ENCODE measurements at places on chromosomes 7 and 10.
A peak's percentile ranks its signal among the peaks of the same experiment; 100 is the strongest.

- no peak for DNase-seq
These were observed 176.2 kb downstream of the GALNT17 start for GRCh38 chr7:71308096-71308495.

GRCh38 chr10:103168438-103168837 is 24.6 kb downstream of the NT5C2 start:
- no peak for DNase-seq

DNA sequence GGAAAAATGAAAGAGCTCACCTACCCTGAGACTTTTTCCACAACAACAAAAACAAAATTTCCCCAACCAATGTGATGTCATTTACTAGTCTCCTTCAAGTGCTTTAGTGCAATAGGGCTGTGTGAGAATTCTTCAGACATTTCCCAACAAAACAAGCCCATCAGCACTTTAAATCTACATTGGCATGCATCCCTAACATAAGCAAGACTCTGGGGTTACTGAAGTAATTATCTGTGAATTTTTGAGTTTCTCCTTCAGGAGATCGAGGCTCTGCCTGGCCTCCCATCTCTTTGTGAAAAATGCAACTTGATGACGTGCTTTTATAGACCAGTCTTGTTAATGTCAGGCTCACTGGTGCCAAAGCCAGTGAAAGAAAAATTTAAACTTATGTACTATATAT is 255.6 kb downstream of the GFRA1 start:
- no peak for DNase-seq

DNA sequence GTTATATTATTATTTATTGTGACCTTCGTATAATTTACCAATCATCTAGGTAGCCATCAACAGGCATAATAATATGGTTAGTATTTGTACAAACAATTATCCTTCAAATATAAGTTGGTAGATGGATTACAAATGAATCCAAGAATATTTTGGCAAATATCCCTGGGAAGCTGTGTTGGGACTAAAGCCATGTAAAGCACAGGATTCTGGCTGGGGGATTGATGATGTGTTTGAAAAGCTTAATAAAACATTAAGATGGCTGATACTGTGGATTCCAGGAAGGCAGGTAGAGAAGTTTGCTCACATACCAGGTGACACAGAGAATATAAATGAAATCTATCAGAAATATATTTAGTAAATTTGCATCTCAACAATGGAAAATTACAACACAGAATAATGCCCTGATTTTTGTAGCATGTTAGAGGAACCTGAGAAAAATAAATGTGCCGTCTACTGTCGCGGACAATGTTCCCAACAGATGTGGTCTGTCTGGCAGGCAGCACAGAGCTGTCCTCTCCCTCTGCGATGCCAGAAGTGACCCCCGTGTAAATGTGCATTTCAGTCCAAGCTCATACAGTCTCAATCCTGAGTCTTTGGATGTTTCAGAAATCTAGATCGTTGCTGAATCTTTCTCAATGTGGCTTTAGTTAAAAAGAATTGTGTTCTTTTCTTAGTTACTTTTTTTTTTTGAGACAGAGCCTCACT is 125.0 kb downstream of the TEX36 start:
- DNase-seq, result no peak

GRCh38 chr7:132410385-132410784 is 165.9 kb downstream of the PLXNA4 start:
- DNase-seq, result no peak

- no peak for DNase-seq
These were observed 123.9 kb upstream of the TCF7L2 start for GRCh38 chr10:112826018-112826697.

DNA sequence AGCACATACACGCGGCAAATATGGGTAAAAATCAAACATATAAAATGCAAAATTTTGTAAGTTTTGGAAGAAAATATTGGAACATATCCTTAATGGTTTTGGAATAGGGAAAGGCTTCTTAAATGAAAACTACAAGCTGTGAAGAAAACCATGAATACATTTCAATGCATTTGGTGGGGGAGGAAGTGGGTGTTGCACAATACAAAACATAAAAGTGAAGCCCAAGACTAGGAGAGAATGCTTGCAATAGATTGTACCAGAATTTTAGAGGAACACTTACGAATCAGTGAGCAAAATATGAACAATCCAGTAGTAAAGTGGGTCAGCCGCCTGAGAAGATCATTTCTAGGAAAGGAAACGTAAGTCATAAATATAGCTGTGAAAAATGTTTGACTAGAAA is 322.6 kb upstream of the MKI67 start:
- no peak for DNase-seq

- DNase-seq, result peak; percentile 87
These were observed 724 bp downstream of the BBIP1 start for GRCh38 chr10:110918269-110918642.

- no peak for DNase-seq
These were observed 11.9 kb upstream of the ZMIZ1 start for GRCh38 chr10:79056736-79057391.

GRCh38 chr10:58513188-58514110 is 777 bp downstream of the BICC1 start:
- DNase-seq, result no peak

DNA sequence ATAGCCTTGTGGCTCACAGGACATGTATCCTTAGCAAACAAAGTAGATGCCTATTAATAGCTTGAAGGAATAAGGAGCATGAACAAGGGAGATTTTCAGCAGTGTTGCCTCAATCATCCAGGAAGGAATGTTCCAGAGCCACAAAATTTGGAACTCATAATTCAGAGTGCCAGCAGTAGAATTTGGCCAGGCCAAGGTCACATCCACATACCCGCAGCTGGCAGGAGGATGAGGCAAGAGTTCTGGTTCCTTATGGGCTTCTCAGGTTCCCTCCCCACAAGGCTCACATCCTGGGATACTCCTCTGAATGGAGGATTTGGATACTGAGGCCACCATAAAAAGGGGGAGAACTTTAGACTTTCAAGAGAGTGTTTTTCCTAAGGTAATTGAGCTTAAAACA is 45.8 kb downstream of the SUFU start:
- no peak for DNase-seq

- DNase-seq, result no peak
These were observed 295.9 kb downstream of the GATA3 start for GRCh38 chr10:8350250-8350967.

GRCh38 chr7:136874393-136875032 is 6.1 kb downstream of the CHRM2 start:
- DNase-seq, result peak; percentile 20

- no peak for DNase-seq
These were observed 81.6 kb upstream of the CHST15 start for GRCh38 chr10:124174673-124175645.

DNA sequence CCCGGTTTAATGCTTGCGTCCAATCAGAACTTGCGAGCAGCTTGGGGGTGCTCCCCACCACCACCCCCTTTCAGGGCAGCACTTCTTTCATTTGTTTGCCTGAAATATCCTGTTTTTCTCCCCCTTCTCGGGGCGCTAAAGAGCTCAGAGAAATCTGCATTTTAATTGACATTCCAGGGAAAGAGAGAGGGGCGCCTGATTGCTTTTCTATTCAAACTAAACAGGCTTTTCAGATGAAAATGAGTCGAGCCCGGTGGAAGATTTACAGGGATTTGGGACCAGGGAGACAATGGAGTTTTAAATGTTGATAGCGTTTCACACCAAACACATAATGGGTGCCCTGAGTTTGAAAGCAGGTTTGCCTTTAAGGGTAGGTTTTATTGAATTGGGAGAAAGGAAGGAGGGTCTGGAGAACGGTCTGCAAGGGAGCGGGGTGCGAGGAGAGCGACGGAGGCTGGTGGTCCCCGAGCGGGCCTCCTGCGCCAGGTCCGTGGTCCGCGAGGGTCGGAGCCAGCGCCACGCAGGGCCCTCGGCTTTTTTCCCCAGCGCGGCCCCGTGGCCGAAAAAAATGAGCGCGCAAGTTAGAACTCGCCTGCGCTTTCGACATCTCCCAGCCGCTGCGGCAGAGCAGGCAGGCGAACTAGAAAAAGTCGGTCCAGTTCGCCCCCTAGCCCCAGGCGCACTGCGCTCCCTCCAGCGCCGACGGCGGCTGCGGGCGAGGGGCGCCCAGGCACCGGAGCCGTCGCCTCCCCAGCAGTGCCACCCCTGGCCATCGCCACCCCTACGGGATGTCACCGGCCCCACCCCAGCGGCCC is 1.3 kb downstream of the FGFR2 start:
- DNase-seq, result no peak

DNA sequence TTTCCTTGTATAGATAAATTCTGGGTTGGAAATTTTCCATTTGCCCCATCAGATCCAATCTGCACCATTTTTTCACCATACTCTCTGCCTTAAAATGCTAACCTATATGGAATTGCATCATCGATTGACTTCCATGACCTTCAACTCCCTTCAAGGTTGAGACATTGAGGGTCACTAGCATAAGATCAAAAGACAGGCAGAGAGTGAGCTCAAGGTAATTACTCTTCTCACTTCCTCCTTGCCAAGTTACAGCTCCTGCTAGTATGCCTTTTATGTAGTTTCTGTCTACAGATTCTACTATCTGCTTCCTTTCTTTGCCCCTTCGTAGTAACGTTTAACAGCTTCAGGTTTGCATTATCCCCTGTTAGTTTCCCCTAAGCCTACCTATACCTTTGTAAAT is 1127.7 kb upstream of the LRRTM3 start:
- no peak for DNase-seq

GRCh38 chr10:73079779-73080541 is 16.7 kb downstream of the P4HA1 start:
- DNase-seq, result no peak

GRCh38 chr10:91010952-91011351 is 90.1 kb upstream of the ANKRD1 start:
- DNase-seq, result no peak

DNA sequence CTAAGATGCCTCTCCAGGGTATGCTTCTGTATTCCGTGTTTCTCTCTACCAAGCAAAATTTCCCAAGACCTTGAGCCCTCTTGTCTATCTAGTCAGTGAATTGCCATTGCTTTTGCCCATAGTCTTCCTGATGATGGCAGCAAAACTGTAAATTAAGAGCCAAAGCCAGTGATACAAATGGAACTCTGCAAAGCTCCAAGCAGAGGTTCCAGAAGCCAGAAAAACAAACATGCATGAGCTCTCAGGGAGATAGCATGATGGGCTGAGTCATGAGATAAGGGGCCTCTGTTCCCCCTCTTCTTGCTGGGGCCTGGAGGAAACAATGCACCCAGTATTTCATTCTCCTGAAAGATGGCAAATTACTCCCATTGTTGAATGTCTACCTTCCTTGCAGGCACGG is 24.7 kb downstream of the LSMEM1 start:
- peak; percentile 24 for DNase-seq

DNA sequence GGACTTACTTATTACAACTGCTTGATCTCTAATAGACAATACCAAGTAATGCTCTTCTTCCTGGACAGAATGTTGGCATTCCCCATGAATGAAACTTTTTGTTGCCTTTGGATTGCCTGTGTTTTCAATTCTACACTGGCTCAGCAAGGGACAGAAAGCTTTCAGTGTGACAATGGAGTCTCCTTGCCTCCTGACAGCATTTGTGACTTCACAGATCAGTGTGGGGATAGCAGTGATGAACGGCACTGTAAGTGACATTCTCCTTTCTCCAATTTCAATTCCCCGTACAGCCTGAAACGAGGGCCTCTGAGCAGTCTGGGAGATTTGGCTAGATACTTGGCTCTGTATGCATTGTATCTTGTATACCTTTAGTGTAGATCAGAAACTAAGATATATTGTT is 290 bp downstream of the MALRD1 start:
- DNase-seq, result no peak

DNA sequence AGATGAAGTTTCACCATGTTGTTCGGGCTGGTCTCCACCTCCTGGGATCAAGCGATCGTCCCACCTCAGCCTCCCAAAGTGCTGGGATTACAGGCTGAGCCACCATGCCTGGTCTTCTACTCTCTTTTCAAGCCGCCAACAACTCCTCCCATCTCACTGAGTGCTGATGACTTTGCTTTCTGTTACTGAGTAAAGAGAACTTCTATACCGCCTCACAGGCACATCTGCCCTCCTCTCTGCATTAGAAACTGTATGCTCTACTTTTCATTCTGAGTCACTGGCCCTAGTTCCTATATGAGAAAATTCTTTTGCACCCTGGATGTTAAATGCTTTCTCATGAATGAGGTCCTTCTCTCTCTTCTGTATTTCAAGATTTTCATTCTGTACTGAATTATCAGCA is 2.2 kb upstream of the ZNF239 start:
- DNase-seq, result no peak

DNA sequence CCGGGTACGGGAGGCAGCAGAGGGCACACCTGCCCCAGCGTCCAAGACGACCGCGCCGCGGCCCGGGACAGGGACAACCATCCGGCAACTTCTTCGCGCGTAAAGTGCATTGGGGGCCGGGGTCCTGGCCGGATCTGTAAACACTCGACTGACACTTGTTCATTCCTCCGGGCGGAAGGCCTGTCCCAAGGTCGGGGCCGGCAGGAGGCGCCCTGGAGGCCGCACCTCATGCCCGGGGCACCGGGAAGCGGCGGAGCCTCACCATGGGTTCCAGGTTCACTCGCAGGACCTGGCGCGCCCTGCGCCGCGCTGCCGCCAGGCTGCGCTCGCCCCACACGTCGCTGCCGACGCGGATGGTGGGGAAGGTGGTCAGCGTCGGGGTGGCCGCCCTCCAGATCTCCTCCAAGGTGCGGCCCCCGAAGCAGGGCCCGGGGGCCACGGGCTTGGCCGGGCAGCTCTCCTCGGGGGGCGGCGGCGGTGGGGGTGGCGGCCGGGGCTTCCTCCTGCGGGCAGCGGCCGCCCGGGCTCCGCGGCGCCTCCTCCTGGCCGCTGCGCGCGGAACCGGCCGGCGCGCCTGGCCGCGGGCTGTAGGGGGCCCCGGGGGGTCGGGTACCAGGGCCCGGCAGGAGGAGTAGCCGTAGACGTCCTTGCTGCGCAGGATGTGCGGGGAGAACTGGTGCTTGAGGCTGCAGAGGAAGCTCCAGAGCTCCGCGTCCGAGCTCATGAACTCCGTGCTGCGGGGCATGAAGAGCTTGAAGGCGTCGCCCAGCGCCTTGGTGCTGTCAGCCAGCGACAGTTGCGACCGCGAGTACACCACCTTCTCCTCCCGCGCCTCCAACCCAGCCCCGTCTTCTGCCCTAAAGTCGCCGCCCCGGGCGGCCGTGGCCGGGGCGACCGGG is 746 bp downstream of the CCDC71L start:
- DNase-seq, result no peak

- no peak for DNase-seq
These were observed 92.5 kb downstream of the TRIL start for GRCh38 chr7:28865601-28866144.

- DNase-seq, result no peak
These were observed 20.7 kb downstream of the CHST3 start for GRCh38 chr10:71984809-71985388.

DNA sequence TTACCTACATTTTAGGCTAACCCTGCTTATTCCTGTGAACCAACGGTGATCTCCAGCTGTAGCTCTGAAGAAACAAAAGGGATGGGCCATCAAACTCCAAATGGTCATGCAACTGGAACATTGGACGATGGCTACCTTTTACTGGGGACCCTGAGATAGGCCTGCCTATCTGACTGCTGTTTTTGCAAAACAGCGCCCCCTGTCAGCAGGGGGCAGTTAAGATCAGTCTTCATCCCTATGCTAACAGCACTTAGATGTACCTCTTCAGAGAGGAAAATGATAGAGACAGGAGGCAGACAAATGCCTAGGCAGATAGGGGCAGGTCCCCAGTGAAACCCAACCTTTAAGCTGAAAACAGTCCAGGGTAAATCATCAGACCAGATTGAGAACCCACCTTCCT is 1085.4 kb upstream of the SORCS1 start:
- no peak for DNase-seq

Measured in HepG2 (cell line).